ENCODE measurements at places on chromosomes 2 and 18.

DNA sequence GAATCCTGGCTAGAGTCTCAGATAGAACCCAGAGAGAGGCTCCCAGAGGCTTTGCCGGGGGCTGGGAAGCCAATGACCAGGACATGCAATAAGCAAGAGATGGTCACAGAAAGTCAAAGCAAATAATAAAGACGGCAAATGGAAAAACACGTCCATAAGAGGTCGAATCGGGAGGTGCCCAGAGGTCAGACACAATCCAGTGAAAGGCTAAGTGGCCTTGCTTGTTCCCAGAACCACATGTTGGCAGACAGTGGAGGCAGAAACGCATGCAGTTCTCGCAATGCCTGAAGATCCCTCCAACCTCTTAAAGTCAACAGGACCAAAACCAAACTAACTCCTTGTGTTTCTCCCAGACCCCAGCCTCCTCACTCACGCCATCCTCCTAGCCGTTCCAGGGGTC, 3.0 kb downstream of the CYB5A start:
- no peak for DNase-seq

- no peak for DNase-seq
Observed at GRCh38 chr18:30288662-30289414, 753.7 kb downstream of the DSC3 start.

DNA sequence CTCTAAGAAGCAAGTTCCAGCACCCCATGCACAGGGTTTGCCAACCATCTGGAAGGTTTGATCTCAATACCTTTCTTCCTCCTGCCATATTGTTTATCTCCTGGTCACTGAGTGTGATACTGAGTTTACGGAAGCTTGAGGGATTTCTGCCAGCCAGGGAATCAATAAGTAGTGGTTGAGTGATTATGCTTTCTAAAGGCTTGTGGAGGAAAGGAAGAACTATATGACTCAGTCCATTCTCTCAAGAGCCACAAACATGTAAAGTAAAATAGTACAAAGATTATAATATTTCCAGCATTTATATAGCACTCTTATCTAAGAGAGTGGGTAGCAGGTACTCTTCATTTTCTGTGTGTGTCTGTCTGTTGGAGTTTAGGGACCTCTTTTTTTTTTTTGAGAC, 49.2 kb downstream of the SLC4A3 start:
- DNase-seq = no peak

GRCh38 chr18:79980585-79980984, 7.8 kb downstream of the TXNL4A start:
- no peak for DNase-seq

GRCh38 chr2:23850564-23851256, 76.2 kb downstream of the ATAD2B start:
- DNase-seq = no peak

- peak; percentile 57 for DNase-seq
Observed at GRCh38 chr2:149686136-149687051, 98.8 kb upstream of the MMADHC start.

- DNase-seq = no peak
Observed at GRCh38 chr2:231613331-231613662, 20.6 kb downstream of the TEX44 start.

DNA sequence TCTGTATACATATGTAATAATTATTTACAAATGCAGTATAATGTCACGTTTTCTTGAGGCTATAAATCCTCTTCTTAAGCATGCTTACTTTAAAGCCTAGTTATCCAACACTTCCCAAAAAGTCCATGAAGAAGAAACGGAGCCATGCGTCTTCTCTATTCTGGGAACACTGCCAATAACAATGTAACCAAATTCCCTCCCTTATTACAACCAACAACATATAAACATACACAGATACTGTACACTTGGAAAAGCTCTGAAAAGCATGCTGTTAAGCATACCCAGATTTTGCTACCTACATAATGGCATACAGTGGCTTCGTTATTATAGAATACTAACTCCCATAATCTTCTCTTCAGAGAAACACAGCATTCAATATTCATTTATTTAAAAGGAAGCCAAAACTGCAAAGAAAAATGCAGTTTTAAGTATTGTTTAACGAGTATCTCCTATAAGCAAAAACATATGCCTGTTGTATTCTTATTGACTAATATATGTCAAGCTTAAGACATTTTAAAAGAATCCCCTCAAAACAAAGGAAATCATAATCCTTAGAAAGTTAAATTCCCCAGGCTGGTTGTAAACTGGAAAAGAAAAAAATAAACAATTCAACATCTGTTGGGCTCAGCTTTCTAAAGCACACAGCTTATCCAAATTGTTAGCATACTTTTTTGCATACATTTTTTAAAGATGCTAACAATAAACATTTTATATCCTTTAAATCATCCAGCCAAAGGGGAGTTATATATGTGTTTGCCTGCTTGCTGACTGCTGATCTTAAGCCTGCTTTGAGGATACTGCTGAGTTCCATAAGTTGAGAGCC, 83.4 kb downstream of the SLC25A12 start:
- peak; percentile 87 for DNase-seq

DNA sequence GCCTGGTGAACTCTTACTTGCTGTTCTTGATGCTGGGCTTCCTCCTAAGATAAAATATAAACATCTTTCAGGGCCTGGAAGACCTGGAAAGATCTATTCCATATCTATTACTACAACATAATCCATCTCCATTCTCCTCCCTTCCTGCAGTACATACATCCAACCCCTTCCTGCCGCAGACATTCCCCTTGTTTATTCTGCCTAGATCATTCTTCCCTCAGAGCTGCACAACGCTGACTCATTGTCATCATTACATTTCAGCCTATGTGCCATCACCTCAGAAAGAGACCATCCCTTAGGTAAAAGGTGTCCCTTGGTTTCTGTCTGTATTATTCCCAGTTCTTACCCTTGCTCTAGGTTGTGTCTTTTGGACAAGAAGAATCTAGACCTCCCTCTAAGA, 2.5 kb upstream of the CDH7 start:
- DNase-seq = no peak

- no peak for DNase-seq
Observed at GRCh38 chr2:145421841-145422240, 901.9 kb upstream of the ZEB2 start.

DNA sequence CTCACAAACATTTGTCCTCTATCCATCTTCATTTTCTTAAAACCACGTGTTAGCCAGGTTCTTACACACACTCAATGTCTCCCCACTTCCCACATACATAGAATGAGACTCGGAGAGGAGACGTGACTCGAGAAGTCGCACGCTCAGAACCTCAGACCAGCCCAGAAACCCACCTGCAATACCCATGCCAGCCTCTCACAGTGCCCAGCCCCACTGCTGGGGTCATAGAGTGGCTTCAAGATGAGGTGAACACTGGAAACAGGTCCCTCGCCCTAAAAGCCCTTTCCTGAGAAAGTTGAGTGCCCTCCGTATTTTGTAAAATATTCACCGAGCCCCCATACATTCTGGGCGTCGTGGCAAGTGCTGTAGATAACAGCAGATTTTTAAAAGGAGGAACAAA, 487.4 kb downstream of the EIPR1 start:
- DNase-seq = no peak

- DNase-seq = no peak
Observed at GRCh38 chr2:237514474-237515130, 27.6 kb downstream of the MLPH start.

DNA sequence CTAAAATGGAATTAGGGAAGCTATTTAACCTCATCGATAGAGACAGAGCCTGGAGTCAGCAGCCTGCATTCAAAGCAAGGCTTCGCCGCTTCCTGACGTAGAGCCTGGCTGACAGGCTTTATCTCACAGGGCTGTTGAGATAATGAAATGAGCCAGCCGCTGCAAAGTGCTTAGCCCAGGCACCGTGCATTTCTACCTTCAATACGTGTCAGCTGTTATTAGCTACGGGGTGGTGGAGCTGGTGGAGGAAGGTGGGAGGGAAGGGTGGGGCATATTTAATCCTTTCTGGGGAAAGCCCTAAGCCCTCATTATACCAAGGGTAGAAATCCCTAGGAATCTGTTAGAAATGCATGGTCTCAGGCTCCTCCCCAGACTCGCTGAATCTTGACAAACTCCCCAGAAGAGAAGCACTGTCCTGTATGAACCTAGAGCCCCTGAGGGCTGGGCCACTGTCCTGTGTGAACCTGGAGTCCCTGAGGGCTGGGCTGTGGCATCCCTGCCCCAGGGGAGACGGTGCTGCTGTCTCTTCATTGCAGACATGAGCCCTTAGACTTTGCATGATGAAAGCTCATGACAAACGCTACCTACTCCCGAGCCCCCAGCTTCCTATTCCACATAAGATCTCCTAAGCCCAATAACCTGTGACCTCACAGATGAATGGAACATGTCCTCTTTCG, 72.4 kb downstream of the ALPK2 start:
- no peak for DNase-seq

DNA sequence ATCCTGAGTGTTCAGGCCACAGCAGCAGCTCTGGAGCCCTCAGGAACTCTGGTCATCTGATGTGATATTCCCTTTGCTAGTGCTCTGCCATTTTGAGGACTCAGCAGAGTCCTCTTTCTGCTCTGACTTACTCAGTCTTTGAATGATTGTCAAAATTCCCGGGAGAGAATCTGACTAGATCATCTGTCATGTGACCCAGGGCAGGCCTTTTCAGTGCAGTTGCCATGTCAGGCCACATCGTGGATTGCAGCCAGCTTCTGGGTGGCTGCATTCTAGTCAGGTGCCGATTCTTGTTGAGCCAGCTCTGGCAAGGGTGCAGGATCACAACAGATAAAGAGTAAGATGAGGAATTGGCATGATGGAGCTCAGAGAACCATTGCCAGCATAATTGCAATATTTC, 795.6 kb downstream of the CPS1 start:
- no peak for DNase-seq

GRCh38 chr2:31349684-31350083, 64.9 kb downstream of the XDH start:
- no peak for DNase-seq

DNA sequence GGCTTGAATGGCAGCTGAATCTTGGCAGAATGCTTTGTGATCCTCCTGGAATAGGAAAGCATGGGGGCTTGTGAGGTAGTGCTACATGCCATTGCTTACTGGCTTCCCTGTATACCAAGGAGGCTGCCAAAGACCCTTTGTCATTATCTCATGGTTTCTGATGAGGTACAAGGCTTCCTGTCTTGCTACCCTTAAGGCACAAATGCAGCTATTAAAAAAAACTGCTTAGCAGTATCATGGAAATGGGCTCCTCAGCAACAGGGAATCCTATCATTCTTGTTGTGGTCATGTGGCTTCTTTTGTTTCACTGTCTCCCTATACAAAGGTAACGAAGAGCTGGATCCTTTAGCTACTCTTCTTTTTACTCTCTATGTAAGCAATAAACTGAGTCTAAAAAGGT, 6.6 kb upstream of the KANSL1L start:
- DNase-seq = no peak

GRCh38 chr2:240806006-240806405, 14.0 kb downstream of the KIF1A start:
- DNase-seq = no peak

DNA sequence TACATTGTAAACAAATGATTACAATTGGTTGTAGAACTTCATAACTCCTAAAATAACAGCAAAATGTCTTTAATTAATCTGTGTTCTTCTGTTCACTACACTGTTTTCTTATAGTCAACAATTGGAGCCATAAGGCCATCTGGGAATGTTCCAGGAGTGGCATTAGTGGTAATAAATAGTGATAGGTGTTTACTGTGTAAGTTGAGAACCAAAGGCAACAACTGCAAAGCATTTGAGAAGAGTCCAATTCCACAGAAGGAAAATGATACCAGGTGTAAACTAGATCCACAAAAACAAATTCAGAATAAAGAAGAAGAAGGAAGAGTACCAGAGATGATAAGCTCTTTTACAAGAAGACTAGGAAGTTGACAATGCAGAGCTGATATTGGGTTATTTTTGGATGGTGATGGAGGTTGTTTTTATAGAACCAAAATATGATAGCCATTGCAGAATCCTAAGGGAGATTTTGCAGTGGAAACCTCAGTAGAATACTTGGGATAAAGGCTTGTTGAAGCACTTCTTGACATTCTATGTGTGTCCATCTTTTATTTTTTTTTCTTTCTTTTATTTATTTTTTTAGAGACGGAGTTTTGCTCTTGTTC, 52.9 kb downstream of the ANTXR1 start:
- DNase-seq = no peak

DNA sequence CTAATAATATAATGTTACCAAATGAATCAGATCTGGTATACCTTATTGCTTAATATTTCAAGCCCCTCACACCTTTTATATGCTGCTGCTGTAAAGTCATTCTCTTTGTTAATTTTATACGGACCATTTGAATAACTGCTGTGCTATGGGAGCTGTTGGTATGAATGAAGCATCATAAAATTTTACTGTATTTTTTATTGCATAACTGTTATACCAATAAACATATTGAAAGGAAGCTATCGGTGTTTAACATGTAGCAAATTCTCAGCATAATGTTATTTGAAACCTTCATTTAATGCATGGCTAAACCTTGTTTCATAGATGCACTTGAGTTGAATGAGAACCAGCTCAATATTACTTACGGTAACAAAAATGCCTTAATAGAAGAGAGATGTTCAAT, 1040.3 kb downstream of the SOCS6 start:
- no peak for DNase-seq

- DNase-seq = no peak
Observed at GRCh38 chr2:10914272-10914693, 2.5 kb downstream of the KCNF1 start.

DNA sequence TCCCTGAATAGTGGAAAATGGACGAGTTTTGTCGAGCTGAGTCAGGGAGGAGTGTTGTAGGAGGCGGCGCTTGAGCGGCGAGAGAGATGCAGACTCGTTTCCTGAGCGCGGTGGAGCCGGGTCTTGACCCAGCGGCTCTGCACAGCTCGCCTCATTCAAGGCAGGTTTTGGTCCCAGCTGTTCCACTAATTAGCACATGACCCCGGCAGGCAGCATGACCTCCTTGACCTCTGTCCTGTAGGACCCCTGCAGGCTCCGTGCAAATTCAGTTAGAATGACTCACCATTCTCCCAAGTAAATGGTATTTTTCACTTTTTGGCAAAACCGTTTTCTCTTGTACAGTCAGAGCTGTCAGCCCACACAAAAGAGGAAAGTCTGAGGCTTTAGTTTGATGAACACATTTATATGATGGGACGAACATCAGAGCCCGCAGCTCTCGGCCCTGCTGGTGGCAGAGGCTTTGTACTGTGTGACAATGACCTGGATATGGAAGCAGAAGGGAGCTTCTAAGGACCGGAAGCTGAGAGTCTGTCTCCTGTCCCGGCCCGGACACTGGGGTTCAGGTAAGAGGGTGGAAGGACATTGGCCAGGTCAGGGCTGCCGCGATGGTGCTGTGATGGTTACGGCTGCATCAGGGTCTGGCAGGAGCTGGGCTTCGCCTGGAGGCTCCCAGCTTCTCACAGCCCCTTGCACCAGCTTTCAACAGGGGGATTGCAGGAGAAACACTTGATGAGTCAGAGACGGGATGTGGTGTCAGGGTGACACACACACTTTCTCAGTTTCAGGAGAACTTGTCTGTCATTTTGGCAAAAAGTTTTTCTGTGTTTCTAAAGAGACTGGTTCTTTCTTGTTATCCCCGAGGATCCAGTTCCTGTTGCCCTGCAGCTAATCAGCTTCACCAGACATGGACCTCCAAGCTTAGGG, 29.9 kb upstream of the ALKAL2 start:
- no peak for DNase-seq

- DNase-seq = no peak
Observed at GRCh38 chr2:142020368-142020767, 110.4 kb downstream of the LRP1B start.
